Urothelium cell line (cell line): ENCODE measurements at places on chromosomes 11 and 22.

DNA sequence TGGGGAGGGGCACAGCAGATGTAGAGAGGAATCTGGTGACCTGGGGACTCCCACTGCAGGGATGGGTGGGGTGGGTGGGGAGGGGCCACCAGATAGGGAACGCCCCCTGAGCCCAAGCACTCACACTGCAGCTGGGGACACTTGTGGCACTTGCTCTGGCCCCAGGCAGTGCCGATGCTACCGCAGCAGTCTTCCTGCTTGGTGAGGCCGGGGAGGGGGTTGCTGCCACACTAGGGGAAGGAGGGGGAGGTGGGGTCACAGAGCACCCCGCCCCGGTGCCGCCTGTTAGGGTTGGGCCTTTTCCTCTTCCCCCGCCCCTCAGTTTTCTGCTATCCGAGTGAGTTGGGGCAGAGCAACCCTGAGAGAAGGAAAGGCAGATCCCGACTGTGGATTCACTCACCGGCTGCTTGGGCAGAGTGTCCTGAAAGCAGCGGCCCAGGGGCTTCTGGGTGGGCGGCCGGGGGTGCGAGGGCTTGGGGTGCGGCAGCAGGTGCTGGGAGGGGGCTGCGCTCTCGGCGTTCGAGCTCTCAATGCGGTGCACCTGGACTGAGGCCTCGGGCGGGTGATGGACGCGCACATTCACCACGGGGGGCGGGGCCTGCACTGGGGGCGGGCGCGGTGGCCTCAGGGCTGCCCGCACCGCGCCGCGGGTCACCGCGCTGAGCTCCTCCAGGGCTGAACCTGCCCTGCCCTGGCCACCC, 4.7 kb downstream of the LTBP3 start:
- DNase-seq: no peak

GRCh38 chr22:32815943-32816342, 14.4 kb downstream of the TIMP3 start:
- no peak for DNase-seq

- no peak for DNase-seq
Observed at GRCh38 chr11:74024261-74025029, 15.6 kb upstream of the UCP3 start.

DNA sequence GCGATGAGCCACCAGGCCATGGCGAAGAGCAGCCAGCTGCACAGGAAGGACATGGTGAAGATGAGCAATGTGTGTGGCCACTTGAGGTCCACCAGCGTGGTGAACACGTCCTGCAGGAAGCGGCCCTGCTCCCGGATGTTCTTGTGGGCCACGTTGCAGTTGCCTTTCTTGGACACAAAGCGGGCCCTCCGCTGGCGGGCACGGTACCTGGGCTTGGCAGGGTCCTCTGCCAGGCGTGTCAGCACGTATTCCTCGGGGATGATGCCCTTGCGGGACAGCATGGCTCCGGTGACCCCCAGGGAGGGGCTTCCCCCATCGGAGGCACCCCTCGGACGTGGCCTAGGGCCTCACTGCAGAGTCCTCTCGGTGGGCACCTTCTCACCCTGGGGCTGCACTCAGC, 648 bp downstream of the KCNJ11 start:
- no peak for DNase-seq

DNA sequence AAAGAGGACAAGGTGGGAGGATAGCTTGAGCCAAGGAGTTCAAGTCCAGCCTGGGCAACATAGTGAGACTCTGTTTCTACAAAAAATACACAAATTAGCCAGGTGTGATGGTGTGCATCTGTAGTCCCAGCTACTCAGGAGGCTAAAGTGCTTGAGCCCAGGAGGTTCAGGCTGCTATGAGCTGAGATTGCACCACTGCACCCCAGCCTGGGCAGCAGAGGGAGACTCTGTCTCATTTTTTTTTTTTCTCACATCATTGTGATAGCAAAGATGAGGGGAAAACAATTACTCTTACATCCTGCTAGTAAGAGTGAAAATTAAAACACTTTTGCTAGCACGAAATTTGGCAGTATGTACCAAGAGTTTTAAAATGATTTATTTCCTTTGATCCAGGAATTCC, 463.7 kb downstream of the TMEM135 start:
- DNase-seq: no peak

- DNase-seq: peak; percentile 27
Observed at GRCh38 chr11:47186700-47187695, 764 bp upstream of the PACSIN3 start.
